ENCODE measurements at places on chromosomes 16 and 17.

DNA sequence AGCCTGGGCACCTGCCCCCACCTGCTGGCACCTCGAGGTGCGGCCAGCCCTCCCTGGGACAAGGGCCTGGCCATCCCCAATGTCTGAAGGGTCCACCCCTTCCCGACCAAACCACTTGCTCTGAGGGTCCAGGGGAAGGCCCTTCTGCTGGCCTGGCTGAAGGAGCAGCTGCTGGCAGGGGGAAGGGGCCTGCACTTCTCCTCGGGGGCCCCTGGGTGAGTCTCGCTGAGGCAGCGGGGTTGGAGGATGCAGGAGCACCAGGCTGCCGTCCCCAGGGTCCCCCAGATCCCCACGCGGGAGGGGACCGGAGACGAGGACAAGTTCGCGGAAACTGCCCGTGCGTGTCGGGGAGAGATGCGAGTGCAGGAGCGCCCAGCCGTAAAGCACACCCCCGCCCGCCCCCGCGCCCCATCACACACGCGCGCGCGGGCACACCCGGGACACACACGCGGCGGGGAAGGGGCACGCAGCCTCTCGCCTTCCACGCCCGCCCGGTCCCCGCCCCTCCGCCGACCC lies 725 bp upstream of the CACNA1H start:
- DNase-seq, result no peak

DNA sequence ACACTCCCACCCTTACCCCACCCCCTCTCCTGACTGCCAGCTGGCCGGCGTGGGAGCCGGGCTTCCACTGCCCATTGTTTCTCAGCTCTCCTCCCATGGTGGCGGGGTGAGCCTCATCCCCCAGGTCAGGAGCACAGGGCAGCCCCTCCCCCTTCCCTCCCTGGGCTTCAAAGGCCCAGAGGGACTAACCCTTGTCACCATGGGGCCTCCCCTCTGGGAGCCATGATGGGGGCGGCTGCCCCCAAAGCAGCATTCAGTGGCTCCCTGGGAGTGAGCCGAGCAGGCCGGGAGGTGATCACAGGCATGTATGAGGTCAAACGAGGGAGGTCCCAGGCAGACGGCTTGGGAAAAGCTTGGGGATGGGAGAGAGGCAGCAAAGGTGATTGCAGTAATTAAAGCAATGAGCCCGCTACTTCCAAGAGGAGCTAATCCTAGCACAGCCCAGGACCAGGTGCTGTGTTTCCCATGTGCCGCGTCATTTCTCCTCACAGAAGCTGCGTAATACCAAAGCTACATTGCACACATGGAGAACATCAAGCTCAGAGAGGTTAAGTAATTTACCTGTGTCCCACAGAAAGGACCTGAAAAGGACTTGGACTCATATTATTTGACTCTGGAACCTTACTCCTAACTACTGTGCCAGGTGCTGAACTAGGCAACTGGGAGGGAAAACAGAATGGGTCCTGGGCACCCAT lies 24.5 kb downstream of the CDK5RAP3 start:
- DNase-seq, result no peak

- no peak for DNase-seq
These were observed 180.2 kb downstream of the CCT6B start for GRCh38 chr17:34781071-34781470.

GRCh38 chr17:39627047-39627711 lies 427 bp downstream of the PPP1R1B start:
- DNase-seq, result no peak

DNA sequence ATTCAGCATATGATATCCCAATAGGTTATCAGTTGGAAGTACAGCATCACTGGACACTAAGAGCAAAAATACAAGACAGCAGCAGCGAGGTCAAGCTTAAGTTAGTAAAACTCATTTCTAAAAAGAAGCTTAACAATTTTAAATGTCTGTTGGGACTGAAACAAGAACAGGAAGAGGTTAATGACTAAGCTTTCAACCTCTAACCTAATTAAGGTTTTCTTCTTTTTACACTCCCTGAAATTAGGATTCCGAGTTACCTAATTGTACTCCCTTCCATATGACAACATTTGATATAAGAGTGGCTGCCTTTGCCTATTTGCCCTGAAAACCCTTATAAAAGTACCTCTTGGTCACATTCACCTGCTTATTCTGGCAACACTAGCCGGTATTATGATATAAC lies 34.3 kb downstream of the CPSF4L start:
- DNase-seq, result peak; percentile 36

DNA sequence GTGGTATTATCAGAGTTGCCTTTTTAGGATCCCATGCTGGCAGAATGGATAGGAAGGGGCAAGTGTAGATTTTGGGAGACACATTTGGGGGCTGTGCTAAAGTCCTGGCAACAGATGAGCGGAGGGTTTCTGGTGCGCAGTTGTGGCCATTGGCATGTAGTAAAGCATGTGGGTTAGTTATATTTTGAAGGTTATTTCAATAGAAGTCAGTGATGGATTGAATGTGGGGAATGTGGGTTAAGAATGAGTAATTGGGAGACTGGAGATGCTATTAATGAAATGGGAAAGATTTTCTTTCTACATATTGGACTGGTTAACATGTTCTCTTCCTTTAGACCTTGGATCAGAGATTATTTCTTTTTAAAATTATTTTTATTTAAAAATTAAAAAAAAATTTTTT lies 10.0 kb downstream of the DUS2 start:
- no peak for DNase-seq

DNA sequence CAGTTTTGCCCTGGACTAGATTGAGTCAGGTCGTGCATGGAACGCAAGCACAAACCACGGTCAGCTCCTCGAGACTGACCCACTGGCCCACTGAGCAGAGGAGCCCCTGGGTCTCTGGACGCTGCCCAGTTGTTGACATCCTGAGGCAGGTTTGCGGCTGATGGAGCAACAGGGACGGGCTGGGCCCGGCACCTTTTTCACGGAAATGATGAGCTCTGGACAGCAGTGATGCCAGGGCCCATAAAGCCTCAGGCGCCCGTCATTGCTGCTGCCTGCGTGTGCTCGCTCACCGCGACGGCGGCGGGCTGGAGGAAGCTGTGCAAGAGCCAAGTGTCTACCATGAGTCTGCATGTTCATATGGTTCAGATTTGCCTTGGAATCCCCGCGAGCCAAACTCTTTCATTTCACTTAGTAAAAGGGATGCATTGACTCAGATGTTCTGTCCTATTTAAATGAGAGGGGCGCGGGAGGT lies 30.8 kb upstream of the CRISPLD2 start:
- no peak for DNase-seq

DNA sequence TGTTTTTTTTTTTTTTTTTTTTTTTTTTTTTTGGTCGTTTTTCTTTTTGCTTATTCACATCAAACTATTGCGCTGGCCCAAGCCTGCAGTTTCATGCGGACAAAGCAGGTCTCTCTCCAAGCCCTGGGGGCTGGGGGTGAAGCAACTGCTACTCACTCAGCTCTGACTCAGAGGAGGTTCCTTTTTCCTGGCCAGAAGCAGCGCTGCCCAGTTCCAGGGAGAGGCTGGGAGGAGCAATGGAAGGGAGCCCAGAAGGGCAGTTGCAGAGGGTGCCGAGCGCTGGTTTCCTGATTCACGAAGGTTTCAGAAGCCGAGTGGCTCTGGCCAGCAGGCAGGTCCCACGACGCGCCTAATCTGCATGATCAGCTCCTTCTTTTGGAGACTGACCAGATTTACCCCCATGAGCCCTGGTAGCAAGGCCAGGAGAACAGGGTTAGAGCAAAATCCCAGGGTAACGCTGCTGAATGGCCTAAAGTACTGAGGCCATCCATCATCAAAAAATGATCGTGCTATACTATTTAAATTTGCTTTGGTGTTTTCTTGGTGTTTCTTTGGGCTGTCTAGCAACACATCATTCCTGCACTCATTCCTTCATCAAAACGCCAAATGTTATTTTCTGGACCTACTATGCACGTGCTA lies 144.7 kb upstream of the SOX9 start:
- no peak for DNase-seq

DNA sequence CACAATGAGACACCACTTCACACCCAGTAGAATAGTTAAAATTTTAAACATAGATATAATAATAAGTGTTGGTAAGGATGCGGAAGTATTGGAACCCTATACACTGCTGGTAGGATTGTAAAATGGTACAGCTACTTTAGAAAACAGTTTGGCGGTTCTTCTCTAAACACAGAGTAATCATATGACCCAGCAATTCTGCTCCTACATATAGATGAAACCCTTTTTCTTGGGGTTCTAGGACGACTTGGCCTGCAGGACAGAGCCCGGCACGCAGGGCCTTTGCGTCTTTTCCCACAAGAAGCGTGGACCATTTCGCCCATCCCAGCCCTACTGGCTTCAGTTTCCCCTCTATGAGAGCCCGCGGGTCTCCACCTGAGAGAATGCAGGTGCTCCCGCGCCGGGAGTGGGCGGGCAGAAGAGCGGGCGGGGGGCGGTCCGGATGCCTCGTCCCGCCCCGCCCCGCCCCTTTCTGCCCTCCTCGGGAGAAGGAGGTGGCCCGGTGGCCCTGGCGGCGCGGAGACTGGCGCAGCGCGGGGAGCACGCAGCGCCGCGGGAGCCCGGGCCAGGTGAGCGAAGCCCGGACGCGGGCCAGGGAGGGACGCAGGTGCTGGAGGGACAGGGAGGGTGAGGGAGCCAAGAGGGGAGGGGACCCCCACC lies at the start of gene SDR42E2:
TSS of gene SDR42E2 (plus strand) at position 508 of the 657 bp plus-strand sequence. CDS start 3,077 bp downstream, outside the sequence.
- no peak for DNase-seq

DNA sequence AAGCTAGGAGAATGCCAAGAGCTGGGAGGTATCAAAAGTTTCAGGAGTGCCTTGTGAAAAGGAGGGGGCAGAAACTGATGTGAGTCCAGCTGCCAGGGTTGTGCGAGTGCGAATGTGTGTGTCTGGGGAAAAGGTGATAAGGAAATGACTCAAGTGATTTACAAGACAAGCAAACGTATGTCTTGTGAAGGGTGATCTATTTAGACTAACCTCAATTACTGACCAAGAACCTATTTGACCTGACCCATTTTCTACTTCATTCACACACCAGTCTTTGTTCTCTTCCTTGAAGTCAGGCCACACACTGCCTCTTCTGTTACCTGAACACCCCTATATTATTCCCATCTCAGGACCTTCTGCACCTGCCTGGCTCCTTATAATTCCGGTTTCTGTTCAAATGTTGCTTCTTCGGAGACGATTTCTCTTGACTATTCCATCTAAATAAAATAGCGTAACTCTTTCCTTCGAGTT lies 1.0 kb downstream of the GDE1 start:
- no peak for DNase-seq

- no peak for DNase-seq
These were observed at the start of gene HOXB13 for GRCh38 chr17:48728232-48729231. Gene HOXB13 (minus strand): TSS chr17:48728750. CDS start chr17:48728593, 157 bp downstream.
